ENCODE measurements at places on chromosomes 1 and 21.

GRCh38 chr1:24860841-24861240 lies 69.2 kb downstream of the RUNX3 start:
- no peak for DNase-seq

- DNase-seq = no peak
Observed at GRCh38 chr1:10188133-10188650, 22.2 kb upstream of the KIF1B start.

DNA sequence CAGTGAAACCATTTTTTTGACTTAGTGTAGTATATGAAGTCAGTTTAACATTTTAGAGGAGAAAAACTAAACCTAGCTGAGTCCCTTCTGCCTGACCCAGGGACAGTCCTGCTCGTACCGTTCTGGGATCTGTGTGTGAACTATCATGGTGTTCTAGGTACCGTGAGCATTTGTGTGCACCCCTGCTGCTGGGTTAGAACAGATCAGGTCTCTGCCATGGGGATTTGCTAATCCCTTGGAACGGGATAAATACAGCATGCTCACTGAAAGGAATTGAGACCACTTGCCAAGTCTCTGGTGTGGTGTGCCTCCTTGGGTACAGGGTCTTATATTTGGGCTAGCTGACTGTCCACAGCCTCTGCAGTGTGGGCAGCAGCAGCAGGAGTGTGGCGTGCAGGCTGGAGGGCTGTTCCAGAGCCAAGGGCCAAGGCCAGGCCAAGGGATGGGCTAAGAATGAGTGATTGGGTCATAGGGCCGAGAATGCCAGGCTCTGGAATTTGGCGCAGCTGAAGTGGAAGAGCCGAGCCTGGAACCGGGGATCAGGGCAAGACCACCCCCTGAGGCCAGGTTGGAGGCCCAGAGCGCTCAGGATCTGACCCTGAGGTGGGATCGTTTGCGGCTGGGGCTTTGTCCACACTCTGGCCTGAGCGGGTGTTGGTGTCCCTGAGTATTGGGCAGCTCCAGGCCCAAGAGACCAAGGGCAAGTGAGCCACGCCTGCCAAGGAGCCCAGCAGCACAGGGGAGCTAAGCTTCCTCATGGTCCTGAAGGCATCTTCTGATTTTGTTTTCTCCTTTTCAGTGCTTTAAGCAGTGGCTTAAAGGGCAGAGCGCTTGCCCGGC lies 66.3 kb downstream of the VPS26C start:
- no peak for DNase-seq

- no peak for DNase-seq
Observed at GRCh38 chr1:66357478-66358197, 176.3 kb upstream of the SGIP1 start.

DNA sequence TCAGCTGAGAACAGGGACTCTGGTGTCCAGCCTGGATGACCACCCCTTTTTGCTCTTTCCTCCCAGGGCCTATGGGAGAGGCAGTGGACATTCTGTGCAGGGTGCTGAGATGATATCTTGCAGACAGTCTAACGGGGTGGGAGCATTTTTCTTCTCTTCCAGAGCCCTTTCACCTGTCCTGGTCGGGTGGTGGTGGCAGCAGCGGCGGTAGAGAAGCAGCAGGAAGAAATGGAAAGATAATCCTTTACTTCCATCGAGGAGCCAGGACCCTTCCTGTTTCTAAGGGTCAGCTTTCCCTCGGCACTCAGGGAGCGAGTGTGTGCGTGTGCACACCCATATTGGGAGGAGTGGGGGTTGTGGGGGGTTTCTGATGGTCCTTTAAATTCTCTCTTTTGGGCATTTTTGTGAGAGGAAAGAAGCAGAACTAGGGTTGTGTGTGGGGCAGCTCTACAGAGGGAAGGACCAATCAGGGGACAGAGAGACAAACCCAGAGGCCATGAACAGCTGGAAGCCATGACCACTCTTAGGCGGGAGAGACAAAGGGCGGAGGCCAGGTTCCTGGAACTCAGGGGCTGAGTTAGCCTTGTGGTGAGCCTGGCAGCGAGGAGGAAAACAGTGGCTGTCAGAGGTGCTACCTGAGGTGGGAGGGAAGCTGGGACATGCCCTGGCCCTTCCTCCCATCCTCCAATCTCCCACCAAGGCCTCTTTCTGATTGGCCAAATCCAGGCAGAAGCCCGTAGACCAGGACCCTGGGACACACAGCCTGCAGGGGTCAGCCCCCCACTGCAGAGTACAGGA lies 31.2 kb upstream of the CSF3R start:
- DNase-seq = no peak

- no peak for DNase-seq
Observed at GRCh38 chr1:43830802-43831201, 102.8 kb upstream of the ARTN start.

DNA sequence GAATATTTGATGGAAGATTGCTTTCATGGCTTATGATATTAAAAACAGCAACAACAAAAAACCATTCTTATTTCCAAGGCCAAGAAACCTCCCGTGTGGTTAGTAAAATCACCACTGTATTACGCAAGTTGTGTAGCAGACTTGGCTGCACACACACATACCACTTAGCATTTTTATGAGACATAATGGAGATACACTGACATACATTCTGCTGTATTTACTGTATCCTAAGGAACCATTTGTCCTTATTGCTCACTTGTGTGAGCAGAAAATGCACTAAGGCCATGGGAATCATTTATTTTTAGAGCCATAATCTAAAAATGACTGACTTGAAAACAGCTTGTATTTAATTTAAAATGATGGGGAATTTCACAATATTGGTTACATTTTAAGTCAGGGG lies 584 bp upstream of the C1orf141 start:
- DNase-seq = no peak

DNA sequence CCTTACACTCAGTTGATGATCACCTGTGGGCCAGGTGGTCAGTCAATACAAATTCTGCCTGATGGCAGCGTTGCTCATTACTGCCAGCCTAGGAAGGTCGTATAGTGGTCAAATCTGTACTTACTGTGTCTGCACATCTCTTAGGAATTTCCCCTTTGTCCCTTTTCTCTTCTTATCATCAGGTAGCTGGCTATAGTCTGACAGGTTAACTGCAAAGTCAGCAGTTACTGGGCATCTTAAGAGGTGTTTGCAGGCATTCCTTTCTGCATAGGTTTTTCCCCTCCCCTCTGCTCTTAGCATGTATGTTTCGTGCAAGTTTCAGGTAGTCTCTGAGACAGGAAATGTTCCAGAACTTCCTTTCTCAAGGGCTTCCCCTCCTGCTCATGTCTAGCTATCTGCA lies 298.7 kb downstream of the LRRIQ3 start:
- DNase-seq = no peak

- no peak for DNase-seq
Observed at GRCh38 chr1:243505986-243506689, 250.3 kb downstream of the SDCCAG8 start.

DNA sequence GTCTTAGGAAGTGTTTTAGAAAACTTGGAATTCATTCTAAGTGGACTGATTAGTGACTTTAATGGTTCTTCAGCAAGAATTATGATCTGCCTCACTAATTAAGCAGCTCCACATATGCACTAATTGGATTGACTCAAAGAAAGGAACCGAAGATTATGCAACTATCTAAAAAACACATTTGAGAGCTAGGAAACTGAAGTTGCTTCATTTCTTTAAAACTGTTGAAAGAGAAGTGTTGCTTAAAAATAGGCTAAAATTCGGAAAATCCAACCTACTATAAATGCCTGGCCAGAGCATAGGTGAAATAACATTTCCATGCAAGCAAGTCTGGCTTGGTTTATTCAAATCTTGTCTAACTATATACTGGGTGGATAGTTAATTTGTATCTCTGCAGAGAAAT lies 502.9 kb upstream of the ZRANB2 start:
- no peak for DNase-seq

DNA sequence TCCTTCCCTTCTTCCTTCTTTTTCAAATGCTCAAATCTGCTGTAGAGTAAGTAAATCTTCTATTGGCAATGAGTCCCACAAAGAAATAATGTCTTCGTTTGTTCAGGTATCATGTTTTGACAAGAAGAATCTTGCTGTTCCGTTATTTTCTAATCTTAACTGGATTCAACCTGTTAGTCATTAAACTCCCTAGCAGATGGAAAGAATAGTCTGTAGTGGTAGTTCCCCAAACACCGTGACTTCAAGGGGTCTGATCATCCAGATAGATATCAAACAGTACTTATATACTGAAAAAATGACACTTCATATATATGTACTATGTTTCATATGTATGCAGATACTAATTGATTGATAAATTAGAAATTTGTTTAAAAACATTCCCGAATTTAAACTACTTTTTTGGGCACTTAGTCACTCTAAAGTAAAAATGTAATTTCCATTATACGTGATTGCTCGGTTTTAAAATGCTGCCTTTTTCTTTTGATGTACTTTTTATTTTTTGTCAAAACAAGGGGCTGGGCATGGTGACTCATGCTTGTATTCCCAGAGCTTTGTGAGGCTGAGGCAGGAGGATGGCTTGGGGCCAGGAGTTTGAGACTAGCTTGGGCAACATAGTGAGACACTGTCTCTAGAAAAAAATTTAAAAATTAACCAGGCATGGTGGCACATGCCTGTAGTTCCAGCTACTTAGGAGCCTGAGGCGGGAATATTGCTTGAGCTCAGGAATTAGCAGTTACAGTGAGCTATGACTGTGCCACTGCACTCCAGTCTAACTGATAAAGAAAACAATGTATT lies 335.7 kb upstream of the SNX7 start:
- no peak for DNase-seq

DNA sequence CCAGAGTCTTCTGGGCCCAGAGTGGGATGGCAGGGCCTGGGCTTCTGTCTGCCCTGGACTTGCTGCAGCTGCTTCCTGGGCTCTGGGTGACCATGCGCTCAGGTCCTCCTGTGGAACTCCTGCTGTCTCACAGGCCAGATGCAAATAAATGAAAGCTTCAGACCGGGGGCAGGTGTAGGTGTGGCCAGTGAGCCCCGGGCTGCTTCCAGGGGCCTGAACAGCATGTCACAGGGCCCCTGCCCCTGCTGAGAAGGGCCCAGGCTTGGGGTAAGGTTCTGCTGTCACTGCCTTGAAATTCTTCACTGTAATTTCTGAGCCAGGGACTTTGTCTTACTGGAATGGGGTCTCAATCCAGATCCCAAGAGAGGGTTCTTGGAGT lies 2.5 kb upstream of the PKNOX1 start:
- DNase-seq = no peak

- DNase-seq = no peak
Observed at GRCh38 chr1:56964349-56965017, 1.3 kb downstream of the C8B start.

DNA sequence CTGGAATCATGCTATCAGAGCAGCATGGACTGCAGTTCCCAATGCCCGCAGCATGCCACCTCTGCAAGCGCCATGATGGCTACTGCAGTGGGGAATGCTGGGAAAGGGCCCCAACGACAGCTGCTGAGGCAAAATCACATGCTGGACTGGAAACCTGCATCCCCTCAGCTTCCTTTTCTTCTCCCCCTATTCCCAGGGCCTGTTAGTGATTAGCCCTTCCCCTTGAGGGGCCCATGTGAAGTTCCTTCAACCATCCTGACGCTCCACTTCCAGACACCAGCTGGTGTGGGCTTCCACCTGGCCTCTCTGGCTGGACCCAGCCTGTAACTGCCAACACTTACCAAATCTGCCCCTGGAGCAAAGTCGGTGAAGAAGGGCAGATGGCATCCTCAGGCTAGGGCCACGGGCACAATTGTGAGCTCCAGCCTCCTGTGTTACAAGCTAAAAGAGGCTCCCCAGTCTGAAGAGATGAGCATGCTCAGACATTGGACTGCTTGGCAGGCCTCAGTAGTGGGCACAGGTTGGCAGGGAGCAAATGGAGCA lies 22.1 kb upstream of the SDC3 start:
- DNase-seq = no peak

- DNase-seq = no peak
Observed at GRCh38 chr21:43203591-43203990, 34.8 kb downstream of the CRYAA start.

GRCh38 chr1:100721526-100722207 lies 2.1 kb downstream of the VCAM1 start:
- DNase-seq = no peak

DNA sequence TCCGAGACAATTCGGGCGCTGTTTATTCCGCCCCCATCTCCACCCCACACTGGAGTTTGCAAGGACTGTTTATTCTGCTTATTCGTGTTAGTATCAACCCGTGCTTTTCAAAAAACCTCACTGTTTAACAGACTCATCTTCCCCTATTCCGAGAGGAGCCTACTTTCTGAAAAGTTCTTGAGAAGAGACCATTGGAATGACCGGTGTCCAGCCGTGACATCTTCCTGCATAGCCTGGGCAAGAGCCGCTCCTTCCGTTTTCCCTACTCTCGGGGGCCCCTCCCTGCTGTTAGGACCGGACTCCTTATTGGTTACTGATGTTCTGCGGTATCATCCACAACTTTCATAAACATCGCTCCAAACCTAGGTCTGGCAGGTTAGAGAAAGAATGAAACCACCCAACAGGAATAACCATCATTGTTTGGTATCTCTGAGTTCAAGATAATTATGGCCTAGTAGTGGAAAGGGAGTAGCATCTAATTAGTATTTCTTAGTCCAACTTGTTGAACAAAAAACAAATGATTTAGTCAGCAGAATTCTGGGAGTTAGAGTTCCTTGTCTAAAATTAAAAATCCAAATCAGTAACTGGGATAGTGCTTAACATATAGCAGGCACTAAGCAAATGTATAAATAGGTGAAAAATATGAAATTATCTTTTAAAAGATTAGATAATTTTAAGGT lies 837 bp downstream of the STXBP3 start:
- DNase-seq = peak; percentile 40

GRCh38 chr1:17081439-17081838 lies 27.6 kb upstream of the SDHB start:
- DNase-seq = no peak

GRCh38 chr1:155485222-155485621 lies 77.4 kb downstream of the ASH1L start:
- no peak for DNase-seq

DNA sequence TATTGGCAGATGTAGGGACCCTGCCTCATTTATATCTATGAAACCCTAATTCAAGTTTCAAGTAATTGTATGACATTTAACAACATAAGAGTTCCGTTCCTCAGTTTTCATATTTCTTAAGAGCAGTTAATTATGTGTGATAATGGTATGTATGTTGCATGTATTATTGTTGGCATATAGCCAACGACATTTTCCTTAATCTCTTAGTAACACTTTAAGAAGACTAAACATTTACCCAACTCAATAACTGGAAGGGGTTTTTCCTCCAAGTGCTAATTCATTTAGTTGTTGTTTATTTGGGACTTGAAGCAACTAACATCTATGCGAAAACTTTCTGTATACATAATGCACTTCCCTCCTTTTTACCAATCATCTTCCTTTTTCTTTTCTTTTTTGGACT lies 1.5 kb upstream of the RALGPS2 start:
- no peak for DNase-seq

GRCh38 chr1:24437631-24438396 lies 22.2 kb downstream of the NIPAL3 start:
- DNase-seq = no peak

- DNase-seq = no peak
Observed at GRCh38 chr1:24465099-24465498, 37.5 kb upstream of the RCAN3 start.

- DNase-seq = no peak
Observed at GRCh38 chr1:167676916-167677848, 44.6 kb upstream of the MPZL1 start.
